ENCODE measurements at places on chromosomes 16 and 17.

DNA sequence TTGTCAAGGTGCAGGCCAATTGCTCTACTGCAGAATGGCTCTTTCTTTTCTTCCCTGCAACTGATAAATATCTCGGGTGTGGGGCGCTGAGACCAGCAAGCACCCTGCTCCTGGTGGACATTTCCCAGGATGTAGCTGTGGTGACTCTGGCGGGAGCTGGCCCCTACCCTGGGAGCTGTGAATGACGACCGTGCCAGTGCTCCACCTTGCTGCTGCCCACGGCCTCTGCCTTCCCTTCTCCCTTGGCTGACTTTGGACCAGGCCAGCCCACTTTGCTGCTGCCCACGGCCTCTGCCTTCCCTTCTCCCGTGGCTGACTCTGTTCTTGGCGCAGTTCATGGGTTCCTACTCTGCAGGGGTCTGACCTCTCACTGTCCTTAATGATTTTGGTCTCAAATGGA, 16.1 kb downstream of the CARD14 start:
- DNase-seq, result no peak

DNA sequence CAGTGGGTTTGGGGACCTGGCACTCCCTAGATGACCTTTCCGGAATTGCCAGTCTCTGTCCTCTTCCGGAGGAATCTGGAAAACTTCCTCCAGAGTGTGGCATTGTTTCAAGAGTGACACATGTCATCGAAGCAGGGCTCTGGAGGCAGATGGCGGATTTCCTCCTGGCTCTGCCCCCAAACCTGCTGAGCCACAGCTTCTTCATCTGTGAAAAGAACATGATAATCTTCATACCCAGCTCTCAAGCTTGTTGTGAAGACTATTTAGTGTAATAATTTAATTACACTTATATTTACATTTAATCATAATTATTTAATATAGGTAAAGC, 19.7 kb upstream of the TEX2 start:
- no peak for DNase-seq

GRCh38 chr17:64418506-64419339, 28.1 kb upstream of the PECAM1 start:
- no peak for DNase-seq

- no peak for DNase-seq
These were observed 1.1 kb upstream of the SLC16A3 start for GRCh38 chr17:82227629-82228277.

GRCh38 chr16:71626858-71627213, 852 bp downstream of the MARVELD3 start:
- DNase-seq, result no peak

GRCh38 chr17:44147812-44148211, 6.1 kb downstream of the HROB start:
- DNase-seq, result no peak

- DNase-seq, result no peak
These were observed 55.4 kb upstream of the NLK start for GRCh38 chr17:27986805-27987684.

All from activated T-helper 1 cell treated with anti-CD3 and anti-CD28 coated beads, Interleukin-2, amount 50 U/mL, for 16 hours (primary cell).